ENCODE measurements at places on chromosomes 11 and 22.

DNA sequence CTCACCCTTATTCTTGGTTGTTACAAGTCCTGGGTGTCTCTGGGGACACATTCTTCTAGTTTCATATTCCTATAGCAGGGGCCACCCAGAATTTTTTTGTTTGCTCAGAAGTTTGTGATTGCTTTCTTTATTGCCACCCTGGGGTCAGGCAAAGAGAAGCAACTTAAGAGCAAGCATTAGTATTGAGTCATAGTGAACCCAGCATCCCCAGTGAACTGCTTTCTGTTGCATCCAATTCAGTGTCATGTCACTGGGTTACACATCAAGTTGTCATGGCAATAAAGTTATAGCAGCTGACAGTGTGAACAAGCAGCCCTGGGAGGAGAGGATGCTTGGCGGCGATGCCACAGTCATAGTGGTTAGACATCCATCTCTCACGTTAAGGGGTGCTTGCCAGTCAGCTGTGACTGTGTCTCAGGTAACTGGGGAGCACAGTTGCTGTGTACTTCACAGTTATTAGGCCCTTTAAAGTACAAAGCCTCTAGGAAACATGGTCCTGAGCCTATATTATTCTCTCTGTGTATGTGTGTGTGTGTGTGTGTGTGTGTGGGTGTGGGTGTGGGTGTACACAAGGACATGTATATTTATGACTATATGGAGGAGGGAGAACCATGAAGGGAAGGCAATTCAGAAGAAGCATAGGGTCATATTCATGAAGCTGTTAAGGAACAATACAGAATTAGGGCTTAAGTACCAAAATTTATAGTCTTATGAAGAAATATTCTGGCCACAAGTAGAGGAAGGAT is 52.5 kb downstream of the TRIM44 start:
- DNase-seq: no peak

DNA sequence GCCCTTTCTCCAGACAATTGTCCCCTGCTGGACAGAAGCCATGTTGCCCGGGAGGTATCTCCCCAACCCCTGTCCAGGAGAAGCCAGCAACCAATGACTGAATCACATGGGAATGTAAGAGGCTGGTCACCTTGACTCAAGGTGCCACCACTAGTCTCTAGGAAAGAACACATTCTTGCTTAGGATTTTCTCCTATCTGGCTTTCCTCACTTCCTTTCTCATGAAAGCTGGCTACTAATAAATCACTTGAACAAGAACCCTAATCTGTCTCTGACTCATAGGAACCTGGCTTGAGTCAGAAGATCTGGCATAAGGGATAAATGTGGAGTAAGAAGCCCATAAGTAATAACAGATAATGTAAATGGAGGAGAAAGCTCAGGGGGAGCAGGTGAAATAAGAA is 101.4 kb upstream of the C11orf87 start:
- no peak for DNase-seq

- DNase-seq: no peak
Observed at GRCh38 chr11:2347308-2347830, 29.7 kb upstream of the CD81 start.

GRCh38 chr11:47355283-47356128 is 3.0 kb upstream of the MYBPC3 start:
- no peak for DNase-seq

DNA sequence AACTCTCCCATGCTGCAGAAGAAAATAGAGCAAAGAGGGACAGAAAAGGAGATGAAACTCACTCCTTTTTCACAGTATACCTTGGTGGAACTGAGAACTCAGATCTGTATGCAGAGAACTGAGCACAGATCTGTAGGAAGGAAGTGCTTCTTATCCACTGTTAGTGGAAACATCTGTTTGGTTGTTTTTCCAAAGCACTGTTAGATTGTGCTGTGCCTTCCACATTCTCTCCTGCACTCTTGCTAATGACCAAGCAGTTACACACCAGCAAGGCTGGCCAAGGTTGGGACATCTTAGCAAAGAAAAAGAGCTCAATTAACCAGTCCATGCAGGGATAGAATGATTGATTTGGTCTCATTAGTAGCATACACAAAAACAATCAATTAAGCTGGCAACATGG is 20.1 kb upstream of the SIK2 start:
- DNase-seq: no peak

DNA sequence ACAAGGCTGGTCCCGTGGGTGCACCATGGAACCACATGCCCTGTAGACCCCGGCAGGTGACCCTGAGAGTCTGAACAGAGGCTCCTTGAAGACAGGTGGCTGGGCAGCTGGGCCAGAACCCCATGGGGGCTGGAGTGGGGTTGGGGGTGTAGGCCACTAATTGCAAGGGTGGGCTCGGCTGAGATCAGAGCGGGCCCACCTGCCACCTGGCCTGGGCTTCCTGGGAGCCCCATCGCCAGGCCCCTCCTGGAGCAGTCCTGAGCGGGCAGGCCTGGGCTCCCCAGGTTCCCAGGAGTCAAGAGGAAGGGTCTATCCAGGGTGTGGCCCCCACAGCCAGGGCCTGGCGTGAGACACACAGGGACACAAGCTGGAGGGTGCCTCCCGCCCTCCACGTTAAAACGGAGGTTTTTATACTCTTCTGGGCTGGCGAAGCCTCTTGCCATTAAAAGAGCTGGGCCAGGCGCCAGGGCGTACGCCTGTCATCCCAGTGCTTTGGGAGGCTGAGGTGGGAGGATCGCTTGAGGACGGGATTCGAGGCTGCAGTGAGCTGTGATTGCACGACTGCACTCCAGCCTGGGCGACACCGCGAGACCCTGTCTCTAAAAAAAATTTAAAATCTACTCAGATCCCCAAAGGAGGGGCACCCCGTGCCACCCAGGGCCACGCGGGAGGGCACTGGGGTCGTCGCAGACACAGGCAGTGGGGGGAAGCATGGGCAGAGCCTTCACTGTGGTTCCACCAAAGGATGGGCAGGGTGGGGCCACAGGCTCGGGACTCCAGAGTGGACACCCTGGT is 4.8 kb upstream of the TRABD start:
- DNase-seq: no peak

DNA sequence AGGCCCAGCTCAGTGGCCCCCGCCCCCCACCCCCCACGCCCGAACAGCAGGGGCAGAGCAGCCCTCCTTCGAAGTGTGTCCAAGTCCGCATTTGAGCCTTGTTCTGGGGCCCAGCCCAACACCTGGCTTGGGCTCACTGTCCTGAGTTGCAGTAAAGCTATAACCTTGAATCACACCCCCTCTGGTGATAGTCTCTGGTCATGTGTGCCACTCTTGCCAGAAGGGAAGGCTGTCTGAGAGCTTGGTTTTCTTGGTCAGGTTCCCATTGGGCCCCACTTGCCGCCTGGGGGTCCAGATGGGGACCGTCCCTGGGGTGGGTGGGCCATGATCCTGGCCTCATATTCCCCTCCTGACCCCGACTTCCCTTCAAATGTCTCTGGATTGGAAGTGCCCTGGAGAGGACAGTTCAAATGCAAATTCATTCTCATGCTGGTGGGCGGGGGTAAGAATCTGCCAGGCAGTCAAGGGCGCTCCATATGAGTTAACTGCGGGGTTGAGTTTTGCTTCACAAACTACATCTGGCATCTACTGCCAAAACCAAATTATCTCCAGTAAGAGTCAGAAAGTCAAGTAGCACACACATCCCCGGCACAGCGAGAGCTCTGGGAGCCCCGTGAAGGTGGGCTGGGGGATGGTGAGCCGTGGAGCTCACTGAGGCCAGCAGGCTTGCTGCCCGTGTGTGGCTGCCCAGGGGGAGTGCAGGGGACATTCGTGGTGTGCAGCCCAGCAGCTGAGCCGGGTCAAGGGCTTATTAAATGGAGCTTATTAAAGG is 35.7 kb downstream of the B3GAT1 start:
- DNase-seq: no peak

GRCh38 chr11:12241401-12241800 is 131.0 kb downstream of the MICAL2 start:
- no peak for DNase-seq

- no peak for DNase-seq
Observed at GRCh38 chr11:131816051-131816450, 445.6 kb downstream of the NTM start.

GRCh38 chr22:33073989-33074418 is 15.8 kb upstream of the SYN3 start:
- DNase-seq: no peak

DNA sequence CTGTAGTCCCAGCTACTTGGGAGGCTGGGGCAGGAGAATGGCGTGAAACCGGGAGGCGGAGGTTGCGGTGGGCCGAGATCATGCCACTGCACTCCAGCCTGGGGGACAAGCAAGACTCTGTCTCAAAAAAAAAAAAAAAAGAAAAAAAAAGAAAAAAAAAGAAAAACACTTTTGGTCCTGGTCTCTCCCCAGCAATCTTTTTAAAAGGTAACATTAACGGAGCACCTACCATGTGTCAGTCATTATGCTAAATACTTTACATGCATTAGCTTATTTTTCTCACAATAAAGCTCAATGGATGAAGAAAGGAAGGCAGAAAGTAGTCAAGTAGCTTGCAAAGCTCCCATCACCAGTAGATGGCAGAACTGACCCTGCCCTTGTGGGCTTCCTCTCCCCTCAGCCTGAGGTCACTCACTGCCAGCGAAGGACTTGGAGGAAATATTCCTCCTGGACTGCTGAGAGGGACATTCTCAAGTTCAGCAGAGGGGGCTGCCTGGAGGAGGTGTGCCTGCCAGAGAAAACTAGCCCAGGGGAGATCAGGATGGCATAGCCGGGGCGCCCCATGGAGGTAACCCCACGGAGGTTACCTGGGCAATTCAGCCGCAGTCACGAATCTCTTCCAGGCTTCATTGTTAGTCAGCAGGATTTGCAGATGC is 15.5 kb downstream of the APOL3 start:
- DNase-seq: no peak

DNA sequence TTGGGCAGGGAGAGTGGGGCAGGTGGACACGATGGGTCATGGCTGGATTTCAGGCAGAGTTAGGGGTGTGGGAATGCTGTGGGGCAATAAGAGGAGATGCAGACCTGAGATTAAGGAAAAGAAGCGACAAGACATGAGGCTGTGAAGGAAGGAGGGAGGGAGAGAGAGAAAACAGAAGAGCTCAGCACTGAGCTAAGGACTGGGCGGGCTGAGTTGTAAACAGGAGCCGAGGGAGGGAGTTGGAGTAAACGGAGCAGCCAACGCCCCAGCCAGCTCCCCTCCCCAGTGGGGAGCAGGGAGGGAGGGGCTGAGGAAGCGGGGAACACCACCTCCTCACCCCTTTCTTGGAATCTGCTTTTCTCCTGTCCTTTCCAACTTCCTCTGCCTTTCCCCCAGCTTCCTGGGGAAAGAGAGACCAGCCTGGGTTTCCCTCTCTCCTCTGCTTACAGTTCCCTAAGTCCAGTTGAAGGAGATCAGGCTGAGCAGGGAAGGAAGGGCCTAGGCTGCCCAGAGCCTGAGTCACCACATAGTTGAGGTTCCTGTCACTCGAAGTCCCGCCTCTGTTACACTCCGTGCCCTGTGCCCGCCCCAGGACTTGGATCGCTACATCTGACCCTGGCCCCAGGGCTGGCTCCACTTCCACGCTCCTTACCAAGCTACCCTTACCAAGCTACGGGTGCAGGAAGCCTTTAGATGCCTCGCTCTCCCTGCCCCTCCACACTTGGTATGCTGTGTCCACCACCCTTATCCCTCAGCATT is 6.7 kb upstream of the AHNAK start:
- no peak for DNase-seq

Measured in stimulated activated CD8-positive, alpha-beta memory T cell treated with anti-CD3 and anti-CD28 coated beads, Interleukin-4, amount 100 ng/mL, for 4 hours (primary cell).